Heart left ventricle (tissue), 16 donors: ENCODE measurements at places on chromosomes 5 and 9. TPM values are rescaled to one million over a fixed set of nuclear protein-coding genes. Genes with fewer than 3 reads are reported as not detected.

- no peak for DNase-seq
These were observed 160.3 kb upstream of the PTPRD start for GRCh38 chr9:10773136-10773535.

DNA sequence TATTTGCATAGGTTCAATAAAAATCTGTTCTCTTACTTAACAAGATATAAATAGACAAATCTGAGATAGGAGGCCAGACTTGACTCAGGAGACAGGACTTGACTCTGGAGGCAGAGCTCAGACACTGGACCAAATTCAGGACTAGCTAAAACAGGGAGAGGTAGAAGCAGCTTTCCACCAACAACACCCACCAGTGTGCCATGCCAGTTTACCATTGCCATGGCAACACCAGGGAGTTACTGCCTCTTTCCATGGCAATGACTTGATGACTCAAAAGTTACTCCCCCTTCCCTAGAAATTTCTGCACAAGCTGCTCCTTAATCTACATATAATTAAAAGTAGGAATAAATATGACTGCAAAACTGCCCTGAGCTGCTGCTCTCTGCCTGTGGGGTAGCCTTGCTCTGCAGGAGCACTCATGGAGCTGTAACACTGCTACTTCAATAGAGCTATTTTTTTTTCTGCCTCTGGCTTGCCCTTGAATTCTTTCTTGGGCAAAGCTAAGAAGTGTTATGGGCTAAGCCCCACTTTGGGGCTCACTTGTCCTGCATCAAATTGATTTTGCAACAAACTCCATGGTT lies 473.0 kb downstream of the PLK2 start:
- no peak for DNase-seq

DNA sequence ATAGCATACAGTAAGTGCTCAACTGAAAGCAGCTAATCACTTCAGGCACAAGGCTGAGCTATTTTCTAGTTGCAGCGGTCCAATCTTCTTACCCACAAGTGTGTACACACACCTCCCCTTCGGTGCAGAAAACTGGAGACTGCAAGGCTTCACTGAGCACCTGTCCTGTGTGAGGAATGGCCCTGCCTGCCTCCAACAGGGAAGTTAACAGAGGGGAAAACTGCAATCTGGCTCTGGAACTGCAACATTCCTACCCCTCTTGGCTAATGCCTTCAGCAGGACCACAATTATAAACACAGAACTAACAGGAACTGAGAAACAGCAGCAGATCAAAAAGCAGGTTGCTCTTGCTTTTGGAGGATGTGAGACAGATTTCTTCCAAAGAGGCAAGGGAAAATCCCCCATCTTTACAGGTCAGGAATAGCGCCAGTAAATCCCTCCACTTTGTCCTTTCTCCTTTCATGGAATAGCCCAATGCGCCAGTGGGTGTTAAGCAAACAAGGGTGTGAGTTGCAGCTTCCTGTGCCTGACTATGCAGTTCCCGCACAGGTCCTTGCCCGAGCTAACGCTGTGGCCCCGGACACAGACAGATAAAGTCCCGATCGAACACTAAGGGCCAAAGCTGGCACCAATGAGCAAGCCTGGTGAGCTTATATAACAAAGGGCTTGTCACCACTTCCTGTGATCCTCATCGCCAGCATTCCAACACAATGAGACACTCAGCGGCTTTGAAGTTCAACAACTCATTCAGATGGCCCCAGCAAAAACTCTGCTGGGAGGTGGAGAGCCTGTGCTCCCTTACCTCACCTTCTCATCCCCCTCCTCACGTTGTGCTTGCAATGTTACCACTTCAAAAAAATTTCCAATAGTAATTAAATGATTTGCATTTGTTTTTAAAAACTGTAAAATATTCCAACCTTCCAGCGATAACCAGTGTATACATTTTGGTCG lies 21.5 kb downstream of the SHB start:
- peak; percentile 75 for DNase-seq

DNA sequence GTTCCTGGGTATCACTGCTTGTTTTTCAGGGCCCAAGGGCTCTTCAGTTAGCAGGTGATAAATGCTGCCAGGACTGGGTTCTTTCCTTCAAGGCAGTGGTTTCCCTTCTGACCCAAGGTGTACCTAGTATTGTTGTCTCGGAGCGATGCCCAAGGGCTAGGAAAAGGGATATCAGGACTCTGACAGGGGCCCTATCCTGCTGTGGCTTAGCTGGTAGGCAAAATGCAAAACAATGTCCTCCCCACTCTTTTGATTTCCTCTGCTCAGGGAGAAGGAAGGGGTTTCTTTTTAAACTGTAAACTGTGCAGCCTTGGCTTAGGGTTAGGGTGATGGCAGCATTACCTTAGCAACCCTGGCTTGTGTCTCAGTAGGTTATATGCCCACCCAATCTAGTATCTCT lies 508.8 kb upstream of the CTNND2 start:
- DNase-seq = no peak

GRCh38 chr5:15510092-15510491 lies 10.1 kb downstream of the FBXL7 start:
- no peak for DNase-seq

- no peak for DNase-seq
These were observed 74.3 kb downstream of the KIAA0825 start for GRCh38 chr5:94544031-94544650.

DNA sequence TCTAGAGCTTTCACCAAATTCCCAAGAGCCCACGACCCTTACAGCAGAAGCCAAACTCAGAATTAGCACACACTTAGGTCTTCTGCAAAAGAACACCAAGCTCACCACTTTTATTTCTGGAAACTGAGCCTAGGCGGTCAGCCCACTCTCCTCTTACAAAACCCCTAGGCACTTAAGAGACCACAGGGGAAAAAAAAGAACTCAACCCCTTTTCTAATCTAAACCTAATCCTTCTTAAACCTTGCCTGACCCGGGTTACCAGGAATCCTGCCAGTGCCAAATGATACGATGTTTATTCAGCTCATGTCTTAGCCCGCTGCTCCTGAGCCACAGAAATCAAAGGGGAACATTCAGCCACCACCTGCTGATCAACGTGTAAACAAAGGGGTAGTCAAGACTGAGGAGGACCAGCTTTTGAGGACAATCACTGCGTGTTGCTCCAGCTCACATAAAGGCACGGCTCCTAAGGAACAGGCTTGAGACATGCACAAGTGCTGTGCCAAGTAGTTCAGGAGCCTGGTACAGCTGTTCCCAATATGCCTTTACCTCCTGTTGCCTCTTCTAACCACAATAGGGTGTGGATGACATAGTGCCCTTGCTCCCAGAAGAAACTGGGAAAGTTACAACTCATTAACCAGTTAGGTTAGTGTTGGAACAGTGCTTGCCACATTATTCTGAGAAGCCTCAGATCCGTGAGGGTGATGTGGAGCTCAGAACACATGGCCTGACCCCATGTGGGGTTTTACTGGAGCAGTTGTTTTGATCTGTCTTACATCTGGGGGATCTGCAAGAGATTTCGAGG lies 49.3 kb downstream of the ZFAND5 start:
- DNase-seq = no peak

DNA sequence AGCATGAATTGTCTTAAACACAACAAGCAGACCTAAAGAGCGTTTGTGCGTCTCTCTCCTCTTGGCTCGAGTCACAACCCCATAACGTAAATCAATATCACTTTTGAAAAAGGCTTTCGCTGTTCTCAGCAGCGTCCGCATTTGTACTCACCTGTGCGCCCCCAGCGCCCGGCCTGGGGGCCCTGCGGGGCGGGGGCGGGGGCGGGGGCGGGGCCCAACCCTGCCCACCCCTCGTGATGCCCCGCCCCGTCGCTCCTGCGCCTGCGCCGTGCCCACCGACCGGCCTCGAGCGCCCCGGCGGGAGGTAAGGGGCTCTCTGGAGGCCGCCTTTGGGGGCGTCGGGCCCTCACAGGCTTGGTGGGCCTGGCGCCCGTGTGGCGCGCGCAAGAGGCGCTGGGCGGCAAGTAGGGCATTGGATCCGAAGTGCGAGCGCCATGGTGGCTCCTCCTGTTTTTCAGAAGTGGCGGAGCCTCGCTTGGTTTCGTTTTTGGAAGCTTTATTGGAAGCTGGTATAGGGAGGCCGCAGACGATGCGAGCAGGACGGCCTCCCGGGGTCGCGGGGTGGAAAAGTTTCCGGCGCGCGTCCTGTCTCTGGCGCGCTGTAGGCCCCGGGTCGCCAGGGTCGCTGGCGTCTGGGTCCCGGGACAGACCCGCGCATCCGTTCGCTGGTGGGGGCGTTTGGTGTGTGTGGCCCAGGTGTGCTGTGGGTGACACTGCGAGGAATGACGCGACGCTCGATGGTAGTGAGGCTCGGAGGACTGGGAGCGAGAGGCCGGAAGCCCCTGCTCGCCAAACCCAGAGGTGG lies at the start of gene STX17:
Gene STX17, plus strand, starts transcription at position 252 of the 805 bp plus-strand sequence. CDS start 8,586 bp downstream, outside the sequence.
- DNase-seq = peak; percentile 81

- no peak for DNase-seq
These were observed 355.4 kb downstream of the PDE4D start for GRCh38 chr5:59537961-59538749.

GRCh38 chr9:5562806-5563416 lies 52.6 kb downstream of the PDCD1LG2 start:
- no peak for DNase-seq

- no peak for DNase-seq
These were observed 18.3 kb upstream of the TCOF1 start for GRCh38 chr5:150339165-150339564.

GRCh38 chr5:168788107-168788506 lies 208.9 kb upstream of the PANK3 start:
- DNase-seq = no peak

GRCh38 chr5:160438316-160439204 lies 16.9 kb downstream of the PTTG1 start:
- DNase-seq = no peak

- DNase-seq = no peak
These were observed 64.6 kb downstream of the ADAMTS12 start for GRCh38 chr5:33827018-33827707.

GRCh38 chr5:115875447-115875846 lies 33.7 kb downstream of the AP3S1 start:
- DNase-seq = no peak

DNA sequence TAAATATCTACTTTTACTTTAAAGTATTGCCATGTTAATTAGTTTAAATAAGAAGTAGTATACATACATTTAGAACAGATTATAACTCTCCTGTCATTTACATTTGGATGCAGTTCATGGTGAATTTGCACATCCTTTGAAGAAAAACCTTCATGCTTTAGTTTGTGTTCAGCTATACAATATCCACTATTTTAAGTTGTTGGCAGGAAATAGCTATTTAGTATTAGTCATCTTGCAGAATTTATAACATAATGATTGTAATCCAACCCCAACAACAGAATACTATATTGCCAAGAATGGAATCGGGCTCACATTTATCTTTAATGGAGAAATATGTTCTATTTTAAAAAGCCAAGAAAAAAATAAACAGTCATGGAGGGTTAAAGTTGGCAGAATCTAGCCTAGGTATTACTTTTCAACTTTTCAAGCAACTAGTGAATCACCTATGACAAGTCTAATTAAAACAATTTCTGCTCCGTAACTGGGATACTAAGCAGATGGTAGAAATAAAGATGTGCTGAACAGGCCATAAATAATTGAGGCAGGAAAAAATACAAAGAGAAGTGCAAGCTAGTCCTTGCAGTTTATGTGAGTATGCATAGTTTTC lies 1170.6 kb upstream of the NUDT12 start:
- DNase-seq = no peak

GRCh38 chr9:18499062-18499461 lies 25.1 kb downstream of the ADAMTSL1 start:
- DNase-seq = no peak

- no peak for DNase-seq
These were observed 37.4 kb upstream of the SRP19 start for GRCh38 chr5:112823656-112824055.

GRCh38 chr9:967903-968641 lies 8.4 kb upstream of the DMRT3 start:
- no peak for DNase-seq

DNA sequence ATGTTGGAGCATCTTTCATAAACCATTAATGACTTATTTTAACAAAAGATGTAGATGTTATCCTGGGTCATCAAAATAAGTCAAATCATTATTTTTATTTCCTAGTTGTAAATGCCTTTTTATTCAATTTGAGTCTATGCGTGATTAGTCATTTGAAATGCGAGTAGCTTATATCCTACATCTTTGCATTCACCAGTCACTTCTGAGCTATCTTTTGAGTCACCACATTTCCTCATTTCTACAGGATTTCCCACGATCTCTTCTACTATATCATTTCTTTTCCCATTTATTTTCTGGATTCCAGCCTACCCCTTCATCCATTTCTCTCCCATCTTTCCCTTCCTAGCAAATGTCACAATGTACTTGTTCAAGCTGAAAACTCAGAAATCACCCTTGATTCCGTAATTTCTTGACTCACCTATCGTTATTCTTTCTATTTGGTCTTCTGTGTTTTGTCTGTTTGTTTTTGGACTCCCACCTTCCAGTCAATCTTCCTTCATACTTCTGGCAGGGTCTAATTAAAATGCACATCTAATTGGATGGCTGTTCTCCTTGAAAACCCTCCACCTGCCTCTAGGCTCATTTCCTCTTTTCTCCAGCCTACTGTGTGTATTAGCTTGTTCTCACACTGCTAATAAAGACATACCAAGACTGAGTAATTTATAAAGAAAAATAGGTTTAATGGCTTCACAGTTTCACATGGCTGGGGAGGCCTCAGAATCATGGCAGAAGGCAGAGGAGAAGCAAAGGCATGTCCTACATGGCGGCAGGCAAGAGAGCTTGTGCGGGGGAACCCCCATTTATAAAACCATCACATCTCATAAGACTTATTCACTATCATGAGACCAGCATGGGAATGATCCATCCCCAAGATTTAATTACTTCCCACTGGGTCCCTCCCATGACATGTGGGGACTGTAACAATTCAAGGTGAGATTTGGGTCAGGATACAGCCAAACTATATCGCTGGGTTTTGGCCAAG lies 112.4 kb downstream of the MEF2C start:
- no peak for DNase-seq

- no peak for DNase-seq
These were observed 115.8 kb downstream of the EFNA5 start for GRCh38 chr5:107554776-107555424.

GRCh38 chr9:116342941-116343340 lies 189.3 kb downstream of the PAPPA start:
- no peak for DNase-seq

DNA sequence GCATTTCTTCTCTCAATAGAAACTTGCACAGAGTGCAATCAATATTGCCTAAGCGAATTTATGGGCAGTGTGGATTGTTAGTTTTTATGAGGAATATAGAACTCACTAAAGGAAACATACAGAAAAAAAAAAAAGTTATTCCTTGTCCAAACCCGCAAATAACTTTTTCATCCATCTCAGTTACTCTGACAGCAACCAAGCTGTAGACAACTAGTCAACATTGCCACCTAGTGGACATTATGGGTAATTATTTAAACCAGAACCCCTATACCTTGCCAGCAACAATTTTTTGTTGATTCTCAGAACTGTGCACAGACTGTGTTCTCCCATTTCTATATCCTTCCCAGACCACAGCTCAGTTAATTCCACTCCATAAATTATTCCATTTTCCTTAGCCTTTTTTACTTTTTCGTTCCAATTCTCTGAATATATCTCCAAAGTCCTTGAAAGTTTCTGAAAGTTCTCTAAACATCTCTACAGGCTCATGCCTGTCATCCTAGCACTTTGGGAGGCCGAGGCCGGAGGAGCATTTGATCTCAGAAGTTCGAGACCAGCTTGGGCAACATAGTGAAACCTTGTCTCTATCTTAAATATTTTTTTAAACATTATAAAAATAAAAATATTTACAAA lies 2.6 kb upstream of the AFAP1L1 start:
- DNase-seq = no peak

PCDHB5 gene
- total RNA-seq = 3.3 TPM

FGF18 gene
- total RNA-seq = 25.2 TPM

RGS14 gene
- total RNA-seq = 10.7 TPM

EQTN gene
- not detected for total RNA-seq

PCDHGA7 gene
- total RNA-seq = 11.6 TPM

TAF11L9 gene
- total RNA-seq = not detected

MOB3B gene
- total RNA-seq = 1.7 TPM

JAKMIP2 gene
- 0.05 TPM for total RNA-seq
